ENCODE measurements at places on chromosomes 11 and 22.

- no peak for DNase-seq
These were observed 41.9 kb downstream of the ANO5 start for GRCh38 chr11:22234743-22235142.

DNA sequence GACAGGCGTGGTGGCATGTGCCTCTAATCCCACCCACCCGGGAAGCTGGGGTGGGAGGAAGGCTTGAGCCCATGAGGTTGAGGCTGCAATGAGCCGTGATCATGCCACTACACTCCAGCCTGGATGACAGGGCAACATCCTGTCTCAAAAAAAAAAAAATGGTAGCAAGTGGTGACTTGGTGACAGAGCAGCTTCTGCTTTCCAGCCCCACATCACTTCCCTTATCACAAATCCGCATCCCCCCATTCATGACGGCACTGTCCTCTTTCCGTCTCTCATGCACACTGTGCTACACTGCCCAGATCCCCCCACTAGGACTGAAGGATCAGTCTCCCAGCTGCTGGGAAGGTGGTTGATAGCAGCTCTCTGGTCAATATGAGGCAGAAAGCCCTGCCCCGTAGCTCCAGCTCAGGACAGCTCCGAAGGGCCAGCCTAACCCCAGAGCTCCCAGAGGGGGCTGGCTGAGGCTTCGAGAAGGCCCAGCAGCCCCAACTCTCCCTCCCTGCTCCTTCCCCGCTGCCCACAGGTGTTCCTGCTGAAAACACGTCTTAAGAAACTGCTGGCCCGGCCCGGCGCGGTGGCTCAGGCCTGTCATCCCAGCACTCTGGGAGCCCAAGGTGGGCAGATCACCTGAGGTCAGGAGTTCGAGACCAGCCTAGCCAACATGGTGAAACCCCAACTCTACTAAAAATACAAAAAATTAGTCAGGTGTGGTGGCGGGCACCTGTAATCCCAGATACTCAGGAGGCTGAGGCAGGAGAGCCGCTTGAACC, 15.9 kb downstream of the PGA5 start:
- DNase-seq, result no peak

DNA sequence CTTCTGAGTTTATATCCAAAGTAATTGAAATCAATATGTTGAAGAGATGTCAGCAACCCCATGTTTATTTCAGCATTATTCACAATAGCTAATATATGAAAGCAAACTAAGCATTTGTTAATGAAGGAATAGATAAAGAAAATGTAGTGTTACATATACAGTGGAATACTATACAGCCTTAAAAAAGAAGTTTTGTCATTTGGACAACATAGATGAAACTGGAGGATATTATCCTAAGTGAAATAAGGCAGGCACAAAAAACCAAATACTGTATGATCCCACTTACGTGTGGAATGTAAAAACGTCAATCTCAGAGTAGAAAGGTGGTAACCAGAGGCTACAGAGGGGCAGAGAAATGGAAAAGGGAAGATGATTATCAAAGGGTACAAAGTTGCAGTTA, 10.2 kb downstream of the MRGPRX2 start:
- no peak for DNase-seq

- DNase-seq, result no peak
These were observed 311.7 kb downstream of the TBC1D22A start for GRCh38 chr22:47074105-47074504.

DNA sequence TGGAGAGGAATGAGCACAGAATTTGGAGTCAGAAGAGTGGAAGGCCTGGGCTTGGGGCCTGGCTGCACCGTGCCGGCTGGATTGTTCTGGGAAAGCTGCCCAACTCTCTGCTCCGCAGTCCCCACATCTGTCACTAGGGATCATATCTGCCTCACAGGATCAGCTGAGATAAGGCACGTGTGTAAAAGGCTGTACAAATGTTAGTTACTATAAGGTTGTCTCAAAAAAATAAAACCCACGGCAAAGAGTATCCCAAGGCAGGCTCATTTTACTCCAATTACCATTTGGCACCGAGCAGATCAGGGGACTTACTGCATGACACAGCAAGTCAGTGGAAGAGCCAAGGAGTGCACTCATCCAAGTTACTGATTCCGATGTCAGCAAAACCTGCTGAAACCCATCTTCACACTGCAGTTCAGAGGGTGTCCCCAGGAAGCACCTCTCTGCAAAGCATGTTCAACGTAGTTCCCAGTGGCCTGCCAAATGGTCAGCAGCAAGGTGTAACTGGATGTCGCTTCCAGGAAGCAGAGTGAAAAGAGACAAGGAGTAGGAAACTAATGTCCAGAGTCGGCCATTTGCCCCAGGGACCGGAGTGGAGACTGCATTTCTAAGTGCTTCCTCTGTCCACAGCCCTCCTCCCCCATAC, 18.1 kb upstream of the MRTFA start:
- DNase-seq, result no peak

DNA sequence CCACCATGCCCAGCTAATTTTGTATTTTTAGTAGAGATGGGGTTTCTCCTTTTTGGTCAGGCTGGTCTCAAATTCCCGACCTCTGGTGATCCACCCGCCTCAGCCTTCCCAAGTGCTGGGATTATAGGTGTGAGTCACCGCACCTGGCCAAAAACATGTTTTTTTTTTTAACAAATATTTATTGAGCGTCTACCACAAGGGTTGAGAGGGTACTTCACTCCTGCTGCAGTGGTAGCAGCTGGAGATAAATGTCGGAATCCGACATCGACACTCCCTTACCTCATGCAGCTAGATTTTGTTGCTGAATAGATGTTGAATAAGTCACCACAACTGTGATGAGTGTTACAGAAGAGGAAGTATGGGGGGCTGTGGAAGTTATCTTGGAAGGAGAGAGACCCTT, 971 bp downstream of the DNAJB13 start:
- DNase-seq, result no peak

GRCh38 chr22:46036558-46037408, 59.8 kb upstream of the WNT7B start:
- DNase-seq, result peak; percentile 52

GRCh38 chr11:128604723-128605122, 17.4 kb upstream of the ETS1 start:
- DNase-seq, result no peak

DNA sequence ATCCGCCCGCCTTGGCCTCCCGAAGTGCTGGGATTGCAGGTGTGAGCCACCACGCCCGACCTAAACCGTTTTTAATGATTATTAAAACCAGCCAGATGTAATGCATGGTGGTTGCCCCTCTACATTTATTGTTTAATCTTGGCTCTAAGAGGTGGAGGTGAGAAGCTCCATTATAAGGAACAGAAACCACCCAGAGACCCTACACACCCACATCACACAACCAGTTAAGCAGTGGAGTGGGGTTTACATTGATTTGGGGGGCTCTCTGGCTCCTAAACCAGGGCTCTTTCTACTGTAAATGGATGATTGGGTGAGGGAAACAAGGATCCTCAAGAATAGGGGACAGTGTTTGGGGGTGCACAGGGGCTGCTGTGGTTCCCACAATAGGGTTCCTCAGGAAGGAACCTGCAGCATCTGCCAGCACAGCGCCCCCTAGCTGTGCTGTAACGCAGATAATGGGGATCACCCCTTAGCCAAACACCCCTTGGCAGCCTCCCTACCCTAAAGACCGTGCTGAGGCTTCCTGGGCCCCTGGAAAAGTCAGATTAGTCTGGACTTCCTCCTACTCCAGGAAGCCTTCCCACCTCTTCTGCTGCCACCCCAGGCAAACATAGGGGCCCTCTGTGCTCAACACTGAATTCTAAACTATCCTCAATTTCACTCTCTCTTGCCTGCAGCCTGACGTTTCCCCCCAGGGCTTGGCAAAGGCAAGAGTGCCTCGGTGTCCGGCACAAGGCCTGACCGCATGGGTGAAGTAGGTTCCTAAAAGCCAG, 2.4 kb downstream of the MPST start:
- DNase-seq, result peak; percentile 52

DNA sequence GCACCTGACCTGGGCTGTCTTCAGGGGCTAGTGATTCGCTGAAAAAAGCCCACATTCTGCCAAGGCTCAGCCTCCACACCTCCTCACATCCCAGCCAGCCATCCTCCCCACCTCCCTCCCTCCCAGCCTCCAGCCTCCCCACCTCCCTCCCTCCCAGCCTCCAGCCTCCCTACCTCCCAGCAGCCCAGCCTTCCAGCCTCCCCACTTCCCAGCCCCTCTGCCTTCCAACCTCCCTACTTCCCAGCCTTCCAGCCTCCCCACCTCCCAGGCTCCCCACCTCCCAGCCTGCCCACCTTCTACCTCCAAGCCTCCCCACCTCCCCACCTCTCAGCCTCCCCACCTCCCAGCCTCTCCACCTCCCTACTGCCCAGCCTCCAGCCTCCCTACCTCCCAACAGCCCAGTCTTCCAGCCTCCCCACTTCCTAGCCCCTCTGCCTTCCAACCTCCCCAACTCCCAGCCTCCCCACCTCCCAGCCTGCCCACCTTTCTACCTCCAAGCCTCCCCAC, 33.7 kb upstream of the TH start:
- DNase-seq, result no peak

DNA sequence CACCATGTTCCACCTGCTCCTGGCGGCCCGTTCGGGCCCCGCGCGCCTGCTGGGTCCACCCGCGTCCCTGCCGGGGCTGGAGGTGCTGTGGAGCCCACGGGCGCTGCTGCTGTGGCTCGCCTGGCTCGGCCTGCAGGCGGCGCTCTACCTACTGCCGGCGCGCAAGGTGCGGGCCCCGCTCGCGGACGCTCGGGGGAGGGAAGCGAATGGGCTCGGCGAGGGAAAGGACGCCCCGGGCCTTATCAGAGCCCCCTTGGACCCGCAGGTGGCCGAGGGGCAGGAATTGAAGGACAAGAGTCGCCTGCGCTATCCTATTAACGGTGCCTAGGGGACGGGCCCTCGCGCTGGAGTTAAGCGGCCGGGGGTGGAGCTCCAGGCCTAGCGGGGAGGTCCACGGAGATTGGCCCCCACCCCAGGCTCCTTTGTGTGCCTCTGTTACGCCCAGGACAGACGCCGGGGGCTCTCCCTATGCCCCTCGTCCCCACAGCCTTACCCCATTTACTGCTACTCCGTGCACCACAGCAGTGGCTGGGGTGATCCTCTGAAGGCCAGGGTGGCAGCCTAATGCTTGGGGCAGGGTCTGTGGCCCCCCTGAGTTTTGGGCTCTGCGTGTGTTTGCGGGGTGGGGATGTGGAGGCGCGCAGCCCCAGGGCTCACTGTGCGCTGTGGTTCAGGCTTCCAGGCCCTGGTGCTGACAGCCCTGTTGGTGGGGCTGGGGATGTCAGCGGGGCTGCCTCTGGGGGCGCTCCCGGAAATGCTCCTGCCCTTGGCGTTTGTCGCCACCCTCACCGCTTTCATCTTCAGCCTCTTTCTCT, 1.1 kb downstream of the TM7SF2 start:
- peak; percentile 70 for DNase-seq

DNA sequence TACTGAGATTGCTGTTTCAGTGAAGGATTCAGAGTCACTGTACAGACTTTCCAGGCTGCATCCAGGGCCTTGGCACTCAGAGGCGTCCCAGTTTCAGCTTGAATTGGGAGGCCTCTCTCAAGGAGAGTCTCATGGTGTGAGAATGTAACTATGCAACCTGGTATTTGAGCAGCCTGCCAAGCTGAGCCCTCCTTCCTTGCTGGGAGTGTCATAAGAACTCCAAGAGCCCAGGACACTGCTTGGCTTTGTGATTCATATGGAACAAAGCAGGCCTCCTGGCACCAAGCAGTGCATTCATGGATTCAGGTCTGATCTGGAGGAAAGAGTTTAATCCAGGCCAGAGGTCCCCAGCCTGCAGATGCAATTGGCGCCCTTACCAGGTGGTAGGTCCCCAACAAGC, 171.7 kb downstream of the DBX1 start:
- no peak for DNase-seq

DNA sequence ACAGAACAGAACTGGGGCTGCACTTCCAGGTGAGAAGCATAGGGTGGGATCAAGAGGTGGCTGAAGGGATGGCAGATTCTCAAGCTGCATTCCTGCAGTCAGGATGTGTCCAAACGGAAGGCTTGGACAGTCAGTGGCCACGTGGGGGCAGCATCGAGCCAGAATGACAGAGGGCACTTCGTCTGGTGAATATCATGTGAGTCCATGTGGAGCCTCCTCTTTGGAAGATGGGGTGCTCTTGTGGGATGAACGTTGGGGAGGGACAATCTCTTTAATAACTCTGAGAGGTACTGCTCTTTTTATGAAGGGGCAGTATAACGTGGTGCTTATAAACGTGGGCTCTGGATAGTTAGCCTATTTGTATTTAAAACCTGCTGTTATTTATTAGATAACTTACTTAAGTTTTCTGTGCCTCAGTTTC, 154.9 kb upstream of the NAV2 start:
- DNase-seq, result peak; percentile 52

Data from activated T-cell treated with anti-CD3 and anti-CD28 coated beads, Interleukin-2, amount 50 U/mL, for 4 hours (primary cell).